ENCODE measurements at places on chromosomes 2 and 18.

DNA sequence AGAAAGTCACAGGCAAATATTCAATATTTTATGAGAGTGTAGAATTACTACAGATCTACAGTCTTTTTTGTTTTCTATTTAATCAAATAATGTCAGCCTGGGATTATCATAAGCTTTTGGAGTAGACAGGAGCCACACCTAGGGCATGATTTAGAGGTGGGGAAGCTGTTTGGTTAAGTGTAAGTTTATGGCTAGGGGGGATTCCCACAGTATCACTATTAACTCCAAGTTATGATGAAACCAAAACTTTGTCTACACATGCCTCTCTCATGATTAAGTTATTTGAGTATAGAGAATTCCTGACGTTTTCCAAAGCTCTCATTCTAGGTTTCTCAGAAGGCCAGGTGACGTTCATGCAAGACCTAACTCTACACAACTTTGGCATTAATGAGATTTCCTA is 2.1 kb downstream of the SERPINB10 start:
- DNase-seq = no peak

DNA sequence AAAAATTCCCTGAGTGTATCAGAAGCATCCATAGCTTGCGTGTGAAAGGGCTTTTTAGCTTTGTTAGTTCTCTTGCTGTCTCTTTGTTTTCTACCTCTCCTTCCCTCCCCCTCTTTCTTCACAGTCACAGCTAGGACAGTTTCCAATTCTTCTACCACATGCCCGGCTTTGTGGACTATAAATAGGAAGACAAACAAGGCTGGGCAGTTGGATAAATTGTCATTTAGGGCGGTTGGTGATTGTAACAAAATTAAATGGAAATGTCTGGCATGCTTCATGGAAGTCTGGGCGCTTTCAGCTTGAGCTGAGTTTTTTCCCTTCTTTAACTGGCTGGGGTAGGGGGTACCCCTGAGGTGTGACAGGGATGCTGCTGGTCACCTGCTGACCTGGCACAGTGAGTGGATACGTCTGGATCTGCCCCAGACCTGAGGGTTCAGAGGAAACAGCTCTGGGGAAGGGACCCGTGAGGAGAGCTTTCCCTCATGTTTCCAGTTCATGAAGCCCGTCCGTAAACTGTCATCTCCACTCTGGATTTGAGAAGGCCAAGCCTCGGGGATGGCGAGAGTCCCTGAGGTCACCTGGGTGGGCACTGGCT is 29.0 kb upstream of the GIGYF2 start:
- no peak for DNase-seq

DNA sequence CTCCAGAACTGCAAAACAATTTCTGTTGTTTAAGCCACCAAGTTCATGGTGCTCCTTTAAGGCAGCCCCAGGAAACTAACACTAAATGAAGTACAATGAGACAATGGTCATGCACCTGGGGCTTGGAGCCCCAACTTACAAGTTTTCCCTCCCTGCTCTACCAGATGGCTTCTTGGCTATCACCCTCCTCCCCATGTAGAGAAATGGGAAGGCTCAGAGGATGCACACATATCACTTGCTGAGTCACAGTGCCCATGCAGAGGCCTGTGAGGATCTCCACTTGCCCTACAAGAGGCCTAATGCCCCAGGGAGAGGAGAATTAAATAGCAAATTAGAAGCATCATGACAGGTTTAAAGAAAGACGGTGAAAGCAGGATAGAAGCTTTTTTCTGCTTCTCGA is 270.9 kb downstream of the TTC32 start:
- no peak for DNase-seq

- peak; percentile 11 for DNase-seq
These were observed 1.0 kb upstream of the LDLRAD4 start for GRCh38 chr18:13217466-13217961.

GRCh38 chr2:3211256-3212060 is 166.2 kb downstream of the EIPR1 start:
- no peak for DNase-seq

DNA sequence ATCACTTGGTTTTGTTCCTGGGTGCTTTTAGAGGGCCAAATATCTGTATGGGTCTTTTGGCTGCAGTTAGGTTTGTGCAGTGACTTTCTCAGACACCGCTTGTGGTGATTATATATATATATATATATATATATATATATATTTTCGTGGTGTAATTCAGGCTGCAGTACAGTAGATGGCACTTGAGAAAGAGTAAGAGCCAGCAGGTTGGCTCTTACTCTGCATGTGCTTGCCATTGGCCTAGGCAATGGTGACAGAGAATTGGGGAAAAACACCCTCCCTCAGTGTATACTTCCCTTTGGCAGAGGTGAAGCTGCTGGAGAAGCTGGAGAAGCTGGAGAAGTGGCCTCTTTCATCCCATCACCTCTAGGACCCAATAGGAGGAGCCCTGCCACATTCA is 22.2 kb upstream of the MYL1 start:
- no peak for DNase-seq

- peak; percentile 14 for DNase-seq
These were observed 1.5 kb downstream of the KLF7 start for GRCh38 chr2:207164006-207164831.

- no peak for DNase-seq
These were observed 48.5 kb upstream of the THOC1 start for GRCh38 chr18:316393-316792.

- no peak for DNase-seq
These were observed 61.4 kb upstream of the IL1R1 start for GRCh38 chr2:102081243-102081522.
